NCI-H526 (cell line): ENCODE measurements at places on chromosomes 16 and 17.

DNA sequence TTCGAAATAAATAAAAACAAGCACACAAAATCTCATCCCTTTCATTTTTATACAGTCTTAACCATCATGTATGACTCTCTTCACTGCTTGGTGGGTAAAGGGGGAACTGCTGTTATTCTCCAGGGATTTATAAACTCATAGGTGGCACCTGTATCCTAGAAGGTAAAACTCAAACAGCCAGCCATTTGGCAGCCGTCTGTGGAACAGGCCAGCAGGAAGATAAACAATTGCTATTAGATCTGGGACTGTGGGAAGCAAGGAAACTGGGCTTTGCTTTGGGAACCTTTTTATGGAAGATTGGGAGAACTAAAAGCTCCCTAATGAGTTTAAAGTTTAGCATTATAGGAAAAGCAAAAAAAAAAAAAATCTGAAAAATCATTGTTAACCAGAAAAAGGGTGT lies 126.0 kb downstream of the TANGO6 start:
- DNase-seq = no peak

GRCh38 chr16:81861503-81861902 lies 82.4 kb downstream of the PLCG2 start:
- no peak for DNase-seq

GRCh38 chr16:85437166-85438052 lies 175.7 kb upstream of the GSE1 start:
- DNase-seq = peak; percentile 78

DNA sequence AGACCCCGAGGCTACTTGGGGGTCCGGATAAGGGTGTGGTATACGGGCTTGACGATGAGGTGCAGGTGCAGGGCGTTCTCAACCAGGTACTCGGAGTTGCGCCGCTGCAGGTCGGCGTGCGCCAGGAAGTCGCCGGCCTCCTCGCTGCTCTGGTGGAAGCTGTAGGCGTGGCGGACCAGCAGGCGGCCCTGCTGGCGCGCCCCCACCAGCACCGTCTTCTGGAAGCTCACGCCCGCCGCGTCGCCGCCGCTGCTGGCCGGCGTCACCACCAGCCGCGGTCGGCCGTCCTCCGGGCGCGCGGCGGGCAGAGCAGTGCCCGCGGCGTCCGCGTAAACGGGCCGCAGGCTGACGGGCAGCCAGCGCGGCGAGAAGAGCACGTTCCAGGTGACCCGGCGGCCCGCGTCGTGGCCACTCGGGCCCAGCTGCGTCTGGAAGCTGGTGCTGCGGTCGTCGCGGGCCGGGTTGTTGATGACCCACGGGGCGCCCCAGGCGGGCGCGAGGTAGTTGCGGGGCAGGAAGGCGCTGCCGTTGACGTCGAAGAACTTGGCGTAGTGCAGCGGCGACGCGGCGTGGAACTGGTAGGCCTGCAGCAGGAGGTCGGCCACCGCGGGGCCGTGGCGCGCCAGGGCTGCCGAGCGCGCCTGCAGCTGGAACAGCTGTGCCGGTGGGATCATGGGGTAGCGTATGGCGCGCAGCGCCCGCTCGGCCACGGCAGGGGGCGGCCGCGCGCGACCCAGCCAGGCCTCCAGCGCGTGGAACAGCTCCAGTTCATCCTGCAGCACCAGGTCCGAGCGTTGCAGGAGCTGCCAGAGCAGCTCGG lies 4.8 kb downstream of the BTBD17 start:
- no peak for DNase-seq

GRCh38 chr17:2374549-2375285 lies 26.1 kb downstream of the MNT start:
- DNase-seq = no peak

GRCh38 chr17:1762901-1763898 lies 1.3 kb downstream of the SERPINF1 start:
- DNase-seq = no peak

GRCh38 chr17:58534901-58535421 lies 20.5 kb upstream of the MTMR4 start:
- no peak for DNase-seq

- no peak for DNase-seq
Observed at GRCh38 chr16:14364112-14364385, 266.0 kb downstream of the PARN start.

- DNase-seq = no peak
Observed at GRCh38 chr17:20998571-20999043, 44.2 kb downstream of the USP22 start.

- no peak for DNase-seq
Observed at GRCh38 chr17:61076621-61077031, 323.0 kb upstream of the TBX2 start.

- no peak for DNase-seq
Observed at GRCh38 chr17:39923836-39924690, 3.3 kb downstream of the ORMDL3 start.
